ENCODE measurements at places on chromosomes 2 and 18.

- DNase-seq: no peak
These were observed 38.6 kb upstream of the TTN start for GRCh38 chr2:178845566-178846457.

GRCh38 chr18:78875016-78875777, 104.4 kb upstream of the SALL3 start:
- no peak for DNase-seq

GRCh38 chr2:113283704-113284284, 5.1 kb upstream of the PAX8 start:
- DNase-seq: no peak

DNA sequence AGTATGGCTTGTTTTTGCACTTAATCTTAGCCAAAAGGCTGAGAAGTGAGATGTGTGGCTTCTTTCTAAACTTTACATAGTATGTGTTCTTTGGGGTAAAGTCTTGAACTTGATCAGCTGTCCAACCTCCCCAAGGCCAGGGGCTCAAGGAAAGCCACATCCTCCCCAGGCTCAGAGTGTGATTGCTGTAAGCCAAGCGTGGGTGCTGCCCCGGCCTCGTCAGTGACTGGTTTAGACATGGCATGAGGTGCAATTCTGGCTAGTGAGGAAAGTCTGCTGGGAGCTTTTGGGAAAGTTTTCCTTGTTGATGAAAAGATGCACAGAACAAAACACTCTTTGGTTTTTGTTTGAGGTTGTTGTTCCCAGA, 40.2 kb downstream of the TMEM177 start:
- DNase-seq: no peak

- no peak for DNase-seq
These were observed 43.0 kb upstream of the CAVIN2 start for GRCh38 chr2:191889931-191890330.

DNA sequence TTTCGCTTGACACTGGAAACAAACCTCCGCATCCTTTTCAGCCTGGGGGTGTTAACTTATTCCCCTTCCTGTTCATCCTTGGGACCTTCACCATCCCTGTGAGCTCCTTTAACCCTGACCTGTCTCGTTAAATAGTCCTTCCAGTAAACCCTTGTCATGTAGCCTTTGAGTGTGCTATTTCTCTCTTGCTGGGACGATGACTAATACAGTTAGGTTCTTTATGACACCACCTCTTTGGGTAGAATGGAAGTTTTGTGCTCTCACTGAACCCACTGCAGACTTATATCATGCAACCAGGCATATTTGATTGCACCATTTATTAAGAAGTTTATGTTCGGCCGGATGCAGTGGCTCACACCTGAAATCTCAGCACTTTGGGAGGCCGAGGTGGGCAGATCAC, 40.5 kb upstream of the GAREM1 start:
- no peak for DNase-seq

DNA sequence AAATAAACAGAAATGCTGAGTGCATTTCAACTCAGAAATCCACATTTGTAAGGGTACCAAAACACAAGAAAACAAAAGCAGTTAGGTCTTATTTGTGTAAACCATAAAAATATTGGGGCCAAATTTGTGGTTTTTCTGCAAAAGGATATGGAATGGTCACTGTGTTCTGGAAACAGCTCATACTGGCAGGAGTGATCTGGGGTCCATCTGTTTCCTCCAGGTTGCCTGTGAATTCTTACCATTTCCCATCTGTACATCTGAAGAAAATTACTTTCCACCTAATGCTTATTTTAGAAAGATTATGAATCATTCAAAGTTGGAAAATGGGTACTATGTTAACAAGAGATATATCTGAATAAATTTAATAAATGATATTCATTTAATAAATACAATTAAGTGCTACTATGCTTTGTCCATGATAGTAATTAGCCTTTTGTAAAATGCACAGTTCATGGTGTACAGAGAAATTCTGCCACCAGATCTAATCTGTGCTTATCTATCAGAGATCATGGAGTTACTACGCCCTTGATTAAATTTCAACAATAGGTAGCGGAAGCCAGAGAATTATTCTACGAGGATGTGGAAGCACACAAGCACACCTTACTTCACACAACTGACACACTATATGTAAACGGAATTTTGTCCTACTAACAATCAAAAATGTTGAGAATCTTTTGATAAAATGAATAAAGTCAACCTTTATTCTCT, 10.9 kb downstream of the ALS2 start:
- DNase-seq: no peak

DNA sequence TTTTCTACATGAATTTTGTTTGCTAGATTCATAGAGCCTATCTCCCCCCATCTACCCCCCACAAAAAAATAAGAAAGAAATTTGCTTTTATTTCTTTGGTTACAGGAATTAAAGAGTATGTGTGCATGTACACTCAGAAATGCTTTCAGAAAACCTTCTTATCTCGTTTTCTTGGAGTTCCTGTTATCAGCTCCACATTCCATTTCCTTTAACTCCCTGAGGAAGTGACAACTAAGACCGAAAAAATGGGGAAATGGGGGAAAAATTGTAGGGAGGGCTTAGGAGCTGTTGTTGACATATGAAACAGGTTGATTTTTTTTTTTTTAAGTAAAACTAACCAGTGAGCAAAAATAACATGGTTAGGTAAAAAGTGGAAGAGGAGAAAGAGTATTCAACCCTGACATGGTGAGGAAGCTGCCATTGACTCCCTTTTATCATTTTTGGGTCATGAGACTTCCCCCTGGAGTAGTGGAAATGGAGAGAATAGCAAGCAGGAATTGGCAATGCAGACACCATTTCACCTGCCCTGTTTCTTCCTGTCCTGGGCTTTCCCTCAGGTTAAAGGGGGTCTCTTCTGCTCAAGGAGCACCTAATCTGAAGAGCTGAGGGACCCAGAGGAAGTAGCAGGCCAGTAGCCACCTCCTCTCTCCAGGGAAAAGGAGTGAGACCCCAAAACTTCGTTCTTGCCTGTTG, 93.5 kb downstream of the OSBPL6 start:
- DNase-seq: no peak

- no peak for DNase-seq
These were observed 150.0 kb downstream of the LPIN1 start for GRCh38 chr2:11896386-11896785.

DNA sequence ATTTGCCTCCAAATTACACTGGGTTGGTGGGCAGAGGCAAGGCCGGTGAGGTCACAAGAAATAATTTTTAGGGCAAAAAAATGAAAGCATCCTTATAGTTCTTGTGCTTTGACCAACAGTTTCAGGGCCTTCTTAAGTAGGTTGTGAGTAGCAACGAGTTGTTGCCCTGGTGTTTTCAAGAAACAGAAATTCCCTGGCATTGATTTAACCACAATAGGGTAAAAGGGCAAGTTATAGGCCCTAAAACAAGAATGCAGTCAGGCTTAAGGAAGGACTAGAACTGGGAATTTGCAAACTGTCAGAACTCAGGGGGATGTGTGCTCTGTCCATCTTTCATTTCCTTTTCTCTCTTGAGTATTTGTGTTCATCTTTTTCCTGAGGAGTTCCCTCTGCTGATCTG, 46.1 kb upstream of the STPG4 start:
- no peak for DNase-seq

GRCh38 chr18:2717407-2717806, 61.9 kb downstream of the SMCHD1 start:
- DNase-seq: no peak

- DNase-seq: no peak
These were observed 115.6 kb downstream of the MBP start for GRCh38 chr18:77016936-77017335.

- no peak for DNase-seq
These were observed 351.2 kb upstream of the DLGAP1 start for GRCh38 chr18:4806331-4806730.

DNA sequence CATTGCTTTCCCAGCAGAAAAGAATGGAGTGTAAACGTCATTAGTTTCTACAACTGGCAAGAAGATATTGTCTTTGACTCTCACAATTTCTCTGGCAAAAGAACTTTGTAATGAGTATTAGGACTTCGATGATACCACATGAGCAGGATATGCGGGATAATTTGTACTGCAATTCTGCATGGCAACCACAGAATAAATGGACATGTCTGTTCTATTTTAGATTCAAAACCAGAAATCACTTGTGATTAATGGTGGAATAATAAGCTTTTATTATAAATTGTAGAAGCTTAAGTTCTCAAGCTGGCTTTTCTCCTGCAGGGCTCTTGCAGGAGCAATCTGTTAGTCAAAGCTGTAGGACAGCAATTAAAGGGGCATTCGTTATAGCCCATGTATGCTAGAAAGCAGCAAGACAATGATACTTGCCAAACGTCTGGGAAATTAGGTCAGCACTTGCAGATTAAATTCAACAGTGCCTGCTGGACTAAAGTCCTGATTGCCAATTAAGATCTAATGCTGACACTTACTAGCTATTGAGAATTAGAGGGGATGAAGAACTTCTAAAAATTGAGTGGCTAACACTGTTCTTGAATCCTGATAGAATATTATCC, 177.9 kb downstream of the PTH2R start:
- no peak for DNase-seq

- no peak for DNase-seq
These were observed 2036.5 kb upstream of the CELF4 start for GRCh38 chr18:39602131-39602530.

DNA sequence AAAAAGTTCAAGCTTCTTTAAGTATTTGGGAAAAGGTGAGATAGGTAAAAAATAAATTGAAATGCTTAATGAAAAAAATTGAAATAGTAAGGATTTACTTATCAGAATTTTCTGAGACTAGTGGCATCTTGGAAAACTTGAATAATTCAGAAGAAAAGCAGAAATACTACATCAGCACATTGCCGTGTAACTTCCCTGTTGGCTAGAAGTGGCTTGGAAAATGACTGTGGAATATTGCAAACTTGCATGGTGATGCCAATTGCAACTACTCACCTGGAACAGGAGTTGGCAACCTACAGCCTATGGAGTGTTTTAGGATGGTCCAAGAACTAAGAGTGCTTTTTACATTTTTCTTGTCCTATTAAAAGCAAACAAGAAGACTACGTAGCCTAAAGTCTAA, 603.5 kb upstream of the VRK2 start:
- no peak for DNase-seq

DNA sequence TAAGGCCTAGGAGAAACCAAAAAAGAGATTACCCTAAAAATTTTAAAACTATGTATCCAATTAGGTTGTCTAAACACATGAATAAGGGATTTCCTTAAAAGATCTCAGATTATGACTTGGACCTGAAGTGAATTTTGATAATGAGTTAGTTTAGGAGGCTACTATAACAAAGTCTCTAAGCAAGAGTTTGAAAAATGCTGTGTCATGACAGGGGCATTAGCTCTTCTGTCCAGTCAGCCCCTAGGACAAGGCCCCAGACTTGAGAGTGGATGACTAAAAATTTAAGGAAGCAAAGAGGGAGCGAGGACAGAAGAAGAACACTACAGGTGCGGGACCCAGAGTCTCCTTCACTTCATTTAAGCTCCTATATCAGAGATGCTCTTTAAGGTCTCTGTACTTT, 135.9 kb downstream of the DTNB start:
- DNase-seq: no peak

DNA sequence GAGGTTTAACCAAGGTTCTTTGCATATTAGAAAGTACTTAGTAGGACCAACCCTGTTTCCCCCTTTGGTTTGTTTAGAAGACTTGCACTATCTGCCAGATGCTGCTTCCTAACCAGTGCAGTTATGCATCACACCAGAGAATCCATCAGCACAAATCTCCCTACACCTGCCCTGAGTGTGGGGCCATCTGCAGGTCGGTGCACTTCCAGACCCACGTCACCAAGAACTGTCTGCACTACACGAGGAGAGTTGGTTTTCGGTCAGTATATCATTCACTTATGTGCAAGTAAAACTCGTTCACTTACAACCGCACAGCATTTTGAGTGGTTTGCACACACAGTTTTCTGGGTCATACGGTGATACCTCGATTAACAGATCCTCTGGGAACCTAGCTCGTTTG, 69.7 kb downstream of the ZNF532 start:
- no peak for DNase-seq

GRCh38 chr2:42882756-42883155, 90.4 kb upstream of the HAAO start:
- DNase-seq: no peak

- DNase-seq: no peak
These were observed 17.7 kb downstream of the ROCK2 start for GRCh38 chr2:11326677-11327211.

DNA sequence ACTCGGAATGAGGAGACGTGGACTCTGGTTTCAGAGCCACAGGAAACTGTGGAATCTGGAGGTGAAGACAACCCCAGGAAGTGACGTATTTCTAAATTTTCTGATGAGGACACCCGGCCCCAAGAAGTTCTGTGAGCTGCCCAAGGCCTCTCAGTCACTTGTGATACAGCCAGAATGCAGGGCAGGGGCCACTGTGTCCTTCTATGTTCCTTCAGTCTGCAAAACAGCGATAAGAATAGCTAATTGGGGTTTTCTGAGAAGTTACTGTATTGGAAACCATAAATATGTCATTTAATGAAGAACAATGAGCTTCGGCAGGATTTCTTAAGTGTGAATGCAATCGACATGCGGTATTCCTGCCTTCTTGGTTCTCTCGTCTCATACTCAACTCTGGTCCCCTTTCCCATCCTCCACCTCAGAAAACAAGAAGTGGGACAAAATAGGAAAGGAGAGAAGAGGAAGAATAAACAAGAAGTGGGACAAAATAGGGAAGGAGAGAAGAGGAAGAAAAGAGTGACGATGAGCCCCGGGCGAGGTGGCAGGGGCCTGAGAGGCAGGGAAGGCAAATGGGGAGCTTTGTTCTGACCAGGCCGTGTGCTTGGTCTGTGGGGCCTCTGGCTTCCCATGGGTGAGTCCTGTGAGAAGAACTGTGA, 282.0 kb upstream of the REV1 start:
- DNase-seq: no peak

DNA sequence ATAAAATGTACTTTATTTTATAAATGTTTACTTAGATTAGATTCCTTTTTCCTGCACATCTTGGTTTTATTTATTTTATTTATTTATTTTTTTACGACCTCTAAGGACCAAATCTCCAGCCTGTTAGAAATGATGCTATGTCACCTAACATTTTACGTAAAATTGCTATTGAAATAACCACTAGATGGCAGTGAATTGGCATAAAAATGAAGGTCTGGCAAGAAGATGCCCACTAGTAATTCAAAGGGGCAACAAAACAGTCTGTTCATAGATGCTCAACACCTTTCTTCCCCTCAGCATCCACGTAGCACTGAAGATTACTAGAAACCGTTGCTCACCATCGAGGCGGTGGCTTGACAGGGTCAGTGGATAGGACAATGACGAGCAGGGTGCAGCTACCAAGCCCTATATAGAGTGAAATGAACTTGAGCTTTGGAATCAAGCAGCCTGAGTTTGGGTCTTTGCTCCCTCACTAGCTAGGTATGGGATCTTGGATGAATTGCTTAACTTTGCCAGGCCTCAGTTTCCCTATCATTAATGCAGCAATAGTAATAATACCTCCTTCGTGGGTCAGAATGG, 128.7 kb upstream of the L3MBTL4 start:
- no peak for DNase-seq

DNA sequence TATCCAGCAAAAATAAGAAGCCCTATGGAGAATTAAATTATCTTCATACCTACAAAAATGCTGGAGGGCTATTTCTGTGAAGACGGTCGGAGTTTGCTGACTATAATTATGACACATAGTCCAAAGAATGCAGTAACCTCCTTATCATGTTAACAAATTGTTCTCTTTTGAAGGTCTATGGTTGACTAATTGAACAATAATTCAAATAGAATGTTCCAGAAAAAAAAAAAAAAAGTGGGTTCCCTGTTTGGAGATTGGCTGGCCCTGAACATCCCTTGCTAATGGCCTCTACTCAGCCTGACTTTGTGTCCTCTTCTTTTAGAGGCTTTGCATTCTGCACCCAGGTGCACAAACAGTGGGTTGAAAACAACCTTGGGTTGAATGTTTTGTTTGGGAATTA, 82.8 kb upstream of the CCBE1 start:
- DNase-seq: no peak

GRCh38 chr2:85251070-85251616, 76.6 kb downstream of the TGOLN2 start:
- no peak for DNase-seq
